Prostate gland (tissue), 2 donors: ENCODE measurements at places on chromosomes 5 and 9. TPM values are rescaled to one million over a fixed set of nuclear protein-coding genes. Genes with fewer than 3 reads are reported as not detected.

DNA sequence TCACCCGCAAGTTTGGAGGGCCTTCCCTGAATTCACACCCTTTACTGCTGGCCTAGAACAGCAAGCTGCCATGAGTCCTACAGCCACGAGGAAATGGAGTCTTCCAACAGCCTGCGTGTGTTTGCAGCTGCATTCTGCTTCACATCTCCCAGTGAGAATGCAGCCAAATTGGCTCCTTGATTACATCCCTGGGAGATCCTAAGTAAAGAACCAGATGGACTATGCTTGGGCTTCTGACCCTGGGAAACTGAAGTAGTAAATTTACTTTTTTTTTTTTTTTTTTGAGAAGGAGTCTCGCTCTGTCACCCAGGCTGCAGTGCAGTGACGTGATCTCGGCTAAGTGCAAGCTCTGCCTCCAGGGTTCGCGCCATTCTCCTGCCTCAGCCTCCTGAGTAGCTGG, 617.0 kb upstream of the CDH18 start:
- H3K27ac ChIP-seq, result no peak overlapping the region
- no peaks in the 10 kb centered on the region for H3K27me3 ChIP-seq
- no peaks in the 10 kb centered on the region for H3K4me1 ChIP-seq
- no peak overlapping the region for H3K4me3 ChIP-seq

The FAM153A gene
- 50.2 TPM for total RNA-seq

The PROB1 gene
- 2.4 TPM for total RNA-seq

- H3K27me3 ChIP-seq, result no peaks in the 10 kb centered on the region
- peak overlapping the region; percentile 54 for H3K4me3 ChIP-seq
- H3K4me1 ChIP-seq, result no peaks in the 10 kb centered on the region
- peak overlapping the region; percentile 94 for H3K27ac ChIP-seq
- H3K36me3 ChIP-seq, result no peaks in the 10 kb centered on the region
- no peak for DNase-seq
Observed at GRCh38 chr9:4678679-4679267, 596 bp upstream of the CDC37L1 start.

- no peak for DNase-seq
- H3K36me3 ChIP-seq, result no peaks in the 10 kb centered on the region
- H3K27me3 ChIP-seq, result no peaks in the 10 kb centered on the region
- no peaks in the 10 kb centered on the region for H3K4me1 ChIP-seq
Observed at GRCh38 chr5:143065185-143065965, 295.2 kb downstream of the ARHGAP26 start.
